Left ventricle myocardium superior (tissue), 1 donor: ENCODE measurements at places on chromosomes 16 and 17.

DNA sequence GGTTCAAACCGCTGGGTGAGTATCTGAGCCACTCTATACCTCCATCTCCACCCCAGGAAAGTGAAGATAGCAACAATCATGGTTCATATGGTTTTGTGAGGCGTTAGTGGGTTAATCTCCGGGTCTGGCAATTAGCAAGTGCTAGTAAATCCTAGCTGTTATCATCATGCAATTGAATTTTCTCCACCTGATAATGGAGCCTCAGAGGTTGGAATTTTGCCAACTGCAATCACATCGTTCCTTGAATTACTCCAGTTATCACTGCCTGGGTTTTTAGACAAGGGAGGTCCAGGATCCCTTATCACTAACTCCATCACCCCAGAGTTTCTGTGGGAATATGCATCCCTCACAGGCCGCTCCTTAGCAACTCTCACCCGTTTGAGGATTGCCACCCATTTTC lies 311.5 kb downstream of the RBFOX1 start:
- DNase-seq, result no peak

GRCh38 chr16:56041556-56042140 lies 149.6 kb upstream of the GNAO1 start:
- peak; percentile 33 for DNase-seq

DNA sequence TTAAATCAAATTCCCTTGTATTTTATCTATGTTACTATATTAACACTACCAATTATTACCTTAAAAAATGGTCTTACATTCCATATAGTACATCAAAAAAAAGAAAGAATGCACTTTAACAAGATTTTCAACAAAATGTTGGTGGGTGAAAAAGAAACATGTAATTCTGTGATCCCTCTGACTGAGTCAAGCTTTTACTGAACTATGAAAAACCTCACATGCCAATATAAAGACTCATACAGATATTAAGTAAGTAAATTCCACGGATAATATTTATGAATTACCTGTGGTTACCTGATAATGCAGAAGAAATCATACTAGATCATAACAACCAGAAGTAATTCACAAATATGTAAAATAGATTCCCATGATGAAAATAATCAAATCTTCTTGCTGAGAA lies 12.4 kb downstream of the COIL start:
- no peak for DNase-seq

DNA sequence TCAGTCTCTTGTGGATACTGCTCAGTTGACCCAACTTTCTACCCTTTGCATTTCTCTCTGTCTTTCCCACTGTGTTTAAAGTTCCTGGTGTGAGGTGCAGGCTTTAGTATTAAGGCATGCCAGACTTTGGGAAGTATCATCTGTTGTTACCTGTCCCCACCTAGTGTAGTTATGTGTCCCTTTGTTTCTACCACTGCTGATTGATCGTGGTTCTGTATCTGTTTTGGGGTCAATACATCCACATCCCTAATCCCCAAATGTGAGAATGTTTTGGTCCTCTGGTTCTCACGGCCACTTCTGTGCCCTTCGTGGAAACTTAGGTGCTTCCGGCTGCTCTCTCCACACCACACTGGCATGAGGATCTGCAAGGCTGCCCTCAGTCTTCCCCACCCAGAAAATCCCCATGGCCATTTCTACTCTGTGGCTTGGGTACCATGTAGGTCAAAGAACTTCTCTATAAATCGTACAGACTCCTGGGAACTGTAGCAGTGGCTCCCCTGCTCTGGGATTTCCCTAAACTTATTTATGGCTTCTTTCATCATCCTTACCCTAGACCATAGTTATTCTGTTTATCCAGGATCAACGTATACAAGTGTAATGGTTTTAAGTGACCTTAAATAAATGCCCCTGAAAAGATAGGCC lies 443.2 kb downstream of the XYLT1 start:
- no peak for DNase-seq

DNA sequence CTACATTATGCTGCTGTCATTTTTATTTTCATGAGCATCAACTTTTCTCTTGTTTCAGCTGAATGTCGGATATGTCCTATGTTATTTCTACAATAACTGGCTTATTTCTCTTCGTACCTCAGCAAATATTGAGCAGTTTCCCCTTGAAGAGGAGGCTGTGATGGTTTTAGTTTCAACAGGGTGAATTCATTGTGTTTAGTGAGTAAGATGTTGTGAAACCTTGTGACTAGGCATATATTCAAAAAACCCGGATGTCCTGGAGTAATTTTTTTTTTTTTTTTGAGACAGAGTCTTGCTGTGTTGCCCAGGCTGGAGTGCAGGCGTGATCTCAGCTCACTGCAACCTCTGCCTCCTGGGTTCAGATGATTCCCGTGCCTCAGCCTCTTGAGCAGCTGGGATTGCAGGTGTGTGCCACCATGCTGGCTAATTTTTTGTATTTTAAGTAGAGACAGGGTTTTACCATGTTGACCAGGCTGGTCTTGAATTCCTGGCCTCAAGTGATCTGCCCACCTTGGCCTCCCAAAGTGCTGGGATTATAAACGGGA lies 11.1 kb downstream of the CPD start:
- no peak for DNase-seq

GRCh38 chr16:86598607-86599565 lies 20.5 kb downstream of the FOXL1 start:
- DNase-seq, result no peak

DNA sequence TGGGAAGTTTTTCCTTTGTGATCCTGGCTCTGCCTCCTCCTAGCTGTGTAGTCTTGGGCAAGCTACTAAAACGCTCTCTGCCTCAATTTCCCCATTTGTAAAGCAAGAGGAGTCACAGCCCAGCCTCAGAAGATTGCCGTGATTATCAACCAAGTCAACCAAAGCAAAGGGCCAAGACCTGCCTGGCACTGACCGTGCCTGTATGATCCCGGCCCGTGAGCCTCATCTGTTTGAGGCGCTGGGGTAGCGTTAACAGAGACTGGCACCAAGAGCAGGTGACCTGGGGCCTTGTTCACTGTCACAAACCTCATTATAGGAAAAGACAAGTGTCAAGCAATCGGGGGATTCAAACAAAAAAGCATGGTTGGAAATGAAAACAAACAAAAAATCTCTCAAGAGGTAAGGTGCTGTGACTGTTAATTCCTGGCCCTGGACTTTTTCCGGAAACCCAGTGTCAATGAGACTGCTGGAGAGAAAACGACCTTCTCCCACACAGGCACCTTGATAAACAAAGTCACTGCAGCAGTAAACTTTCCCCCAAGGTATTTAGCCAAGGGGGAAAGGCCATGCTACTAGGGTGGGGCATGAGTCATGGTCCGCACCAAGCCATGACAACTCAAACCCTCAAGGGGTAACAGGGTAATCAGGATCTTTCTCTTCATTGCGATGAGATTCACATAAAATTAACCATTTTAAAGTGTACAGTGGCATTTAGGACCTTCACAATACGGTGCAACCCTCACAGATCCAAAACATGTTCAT lies 5.4 kb downstream of the MEAK7 start:
- DNase-seq, result no peak

- DNase-seq, result peak; percentile 11
Measured at GRCh38 chr17:73384926-73385325, 73.1 kb upstream of the CDC42EP4 start.
